ENCODE measurements at places on chromosomes 1 and 21. TPM values are rescaled to one million over a fixed set of nuclear protein-coding genes. Genes with fewer than 3 reads are reported as not detected.

DNA sequence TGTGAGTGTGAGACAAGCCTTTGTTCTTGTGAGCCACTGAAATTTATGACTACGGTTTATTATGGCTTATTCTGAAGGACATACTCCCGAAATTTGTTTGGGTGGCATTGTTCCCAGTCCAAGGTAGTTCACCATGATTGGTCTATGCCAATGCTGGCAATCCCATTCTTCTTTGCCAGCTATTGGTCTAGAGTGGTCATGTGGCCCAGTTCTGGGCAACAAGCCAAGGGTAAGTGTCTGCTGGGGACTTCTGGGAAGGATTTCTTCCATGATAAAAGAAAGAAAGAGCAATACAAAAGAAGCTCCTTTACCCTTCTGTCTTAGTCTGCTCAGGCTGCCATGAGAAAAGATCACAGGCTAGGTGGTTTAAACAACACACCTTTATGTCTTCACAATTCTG is 201.6 kb downstream of the SLC35F3 start:
- H3K27me3 ChIP-seq = no peaks in the 10 kb centered on the region
- no peak overlapping the region for H3K4me3 ChIP-seq
- H3K27ac ChIP-seq = no peak overlapping the region

DNA sequence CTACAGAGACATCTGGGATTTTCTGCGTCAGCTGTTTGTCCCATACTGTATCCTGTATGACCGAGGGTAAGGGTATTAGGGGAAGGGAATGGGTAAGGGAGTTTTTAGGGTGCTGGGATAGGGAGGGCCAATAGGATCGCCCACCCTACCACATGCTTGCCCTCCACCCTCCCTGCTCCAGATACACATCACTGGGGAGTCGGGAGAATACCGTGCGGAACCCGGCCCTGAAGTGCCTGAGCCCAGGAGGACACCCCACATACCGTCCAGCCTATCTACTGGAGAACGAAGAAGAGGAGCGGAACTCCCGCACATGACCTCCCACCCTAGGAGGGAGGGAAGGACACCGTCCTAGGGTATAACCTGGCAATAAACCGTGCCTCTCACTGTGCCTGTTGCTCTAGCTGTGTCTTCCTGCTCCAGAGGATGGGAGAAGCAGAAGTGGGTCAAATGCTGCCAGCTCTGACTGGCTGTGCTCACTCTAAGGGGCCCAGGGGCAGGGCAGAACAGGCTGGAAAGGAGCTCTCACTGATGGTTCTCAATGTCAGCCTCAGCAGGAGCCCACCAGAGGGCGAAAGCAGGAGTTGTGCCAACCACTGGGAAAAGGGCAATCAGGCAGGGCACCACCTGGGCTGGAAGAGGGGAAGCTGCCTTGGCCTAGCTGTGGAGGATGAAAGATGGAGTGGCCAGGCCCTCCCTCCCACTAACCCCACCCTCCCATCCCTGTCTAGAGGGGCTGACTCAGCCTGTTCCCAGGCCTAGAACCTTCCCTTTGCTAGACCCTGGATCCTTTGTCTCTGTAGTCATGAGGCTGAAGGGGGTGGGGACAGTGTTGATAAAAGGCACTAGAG is 440 bp upstream of the LENEP start:
- no peak for DNase-seq
- H3K4me1 ChIP-seq = no peaks in the 10 kb centered on the region
- no peaks in the 10 kb centered on the region for H3K27me3 ChIP-seq
- no peak overlapping the region for H3K4me3 ChIP-seq
- H3K27ac ChIP-seq = no peak overlapping the region

DNA sequence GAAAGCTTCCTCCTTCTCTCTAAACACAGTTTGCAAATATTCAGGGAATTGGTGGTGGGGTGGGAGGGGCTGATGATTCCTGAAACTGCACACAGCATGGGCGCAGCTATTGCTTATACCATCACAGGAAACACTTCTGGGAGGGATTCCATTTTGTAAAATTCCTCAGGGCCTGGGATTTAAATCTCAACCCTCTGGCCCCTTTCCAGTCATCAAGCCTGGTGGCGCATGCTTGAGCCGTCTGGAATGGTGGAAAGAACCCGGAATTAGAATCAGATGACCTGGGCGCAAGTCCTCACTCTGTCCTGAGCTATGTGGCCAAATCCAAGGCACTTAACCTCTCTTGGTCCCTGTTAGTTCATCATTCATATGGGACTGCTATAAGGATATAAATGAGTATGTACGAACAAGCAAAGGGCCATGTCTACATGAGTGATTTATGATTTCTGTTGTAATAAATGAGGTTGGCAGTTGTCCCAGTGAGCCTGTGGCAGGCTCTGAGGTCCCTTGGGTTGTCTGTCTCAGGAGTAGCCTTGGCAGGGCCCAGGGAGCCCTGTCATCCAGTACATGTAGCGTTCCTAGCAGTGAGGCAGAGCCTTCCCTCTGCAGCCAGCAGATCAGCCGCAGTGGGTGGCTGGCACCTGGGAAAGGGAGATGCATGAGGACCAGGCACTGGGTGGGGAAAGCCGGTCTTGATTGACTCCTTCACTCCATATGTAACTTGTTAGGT is 72.0 kb downstream of the MAN1C1 start:
- H3K4me1 ChIP-seq = peaks cover 20% of the 10 kb centered on the region
- no peaks in the 10 kb centered on the region for H3K36me3 ChIP-seq
- no peak overlapping the region for H3K4me3 ChIP-seq
- no peak overlapping the region for H3K27ac ChIP-seq
- no peak for DNase-seq

DNA sequence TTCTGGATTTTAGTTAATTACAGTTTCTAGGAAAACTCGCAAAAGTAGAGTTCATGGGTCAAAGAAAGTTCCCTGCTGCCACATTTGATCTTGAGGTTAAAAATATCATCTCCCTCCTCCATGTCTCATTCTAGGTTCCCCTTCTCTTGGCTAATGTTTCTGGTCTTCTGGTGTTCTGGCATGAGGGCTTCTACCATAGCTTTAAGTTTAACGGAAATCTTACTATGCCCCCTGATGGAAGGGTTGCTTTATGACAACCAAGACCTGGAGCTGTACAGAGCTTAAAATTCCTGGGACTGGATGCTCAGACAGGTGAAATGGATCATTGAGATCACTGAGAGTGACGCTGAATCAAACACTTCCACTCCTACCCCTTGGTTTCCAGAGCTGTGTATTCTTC is 1881.7 kb downstream of the MRPL39 start:
- H3K27me3 ChIP-seq = no peaks in the 10 kb centered on the region
- H3K27ac ChIP-seq = no peak overlapping the region

DNA sequence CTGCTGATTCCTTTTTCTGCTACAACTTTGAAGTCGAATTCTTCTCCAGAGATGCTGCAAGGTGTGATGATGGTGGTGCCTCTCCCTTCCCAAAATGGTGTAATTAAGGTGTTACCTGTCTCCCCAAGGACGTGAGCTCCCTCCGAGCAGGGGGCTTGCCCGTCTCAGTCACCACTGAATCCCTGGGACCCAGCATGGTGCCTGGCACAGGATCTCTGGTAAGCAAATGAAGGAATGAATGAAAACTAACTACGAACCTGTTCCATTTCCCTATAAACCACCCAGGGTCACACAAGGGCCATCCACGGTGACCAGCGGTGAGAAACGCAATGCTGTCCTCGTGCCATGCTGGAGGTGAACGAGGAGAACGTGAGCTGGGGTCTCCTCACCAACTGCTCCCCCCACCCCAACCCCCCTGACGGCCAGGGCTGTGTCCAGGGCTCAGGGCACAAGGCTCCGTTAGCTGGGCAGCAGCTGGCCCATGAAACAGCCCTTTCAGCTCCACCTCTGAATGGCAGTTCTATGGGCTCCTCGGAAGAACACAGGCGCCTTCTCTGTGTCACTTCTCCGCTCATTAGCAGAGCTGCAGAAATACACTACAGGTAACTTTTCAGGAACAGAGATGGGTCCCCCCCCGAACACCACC is 2.2 kb upstream of the MATN1 start:
- H3K36me3 ChIP-seq = no peaks in the 10 kb centered on the region
- no peaks in the 10 kb centered on the region for H3K27me3 ChIP-seq
- H3K4me3 ChIP-seq = no peak overlapping the region
- H3K4me1 ChIP-seq = peaks cover 2% of the 10 kb centered on the region
- H3K27ac ChIP-seq = no peak overlapping the region

- H3K27ac ChIP-seq = no peak overlapping the region
- no peaks in the 10 kb centered on the region for H3K36me3 ChIP-seq
- no peaks in the 10 kb centered on the region for H3K27me3 ChIP-seq
Measured at GRCh38 chr21:20968391-20968790, 29.8 kb upstream of the NCAM2 start.

GRCh38 chr1:67672260-67672803 is 12.7 kb upstream of the GADD45A start:
- DNase-seq = no peak
- H3K27me3 ChIP-seq = no peaks in the 10 kb centered on the region
- H3K36me3 ChIP-seq = no peaks in the 10 kb centered on the region
- no peak overlapping the region for H3K4me3 ChIP-seq
- peaks cover 5% of the 10 kb centered on the region for H3K4me1 ChIP-seq

GRCh38 chr1:240917976-240918375 is 306.0 kb upstream of the GREM2 start:
- no peak overlapping the region for H3K4me3 ChIP-seq
- H3K36me3 ChIP-seq = no peaks in the 10 kb centered on the region
- no peaks in the 10 kb centered on the region for H3K4me1 ChIP-seq
- no peak overlapping the region for H3K27ac ChIP-seq
- no peak for DNase-seq

DNA sequence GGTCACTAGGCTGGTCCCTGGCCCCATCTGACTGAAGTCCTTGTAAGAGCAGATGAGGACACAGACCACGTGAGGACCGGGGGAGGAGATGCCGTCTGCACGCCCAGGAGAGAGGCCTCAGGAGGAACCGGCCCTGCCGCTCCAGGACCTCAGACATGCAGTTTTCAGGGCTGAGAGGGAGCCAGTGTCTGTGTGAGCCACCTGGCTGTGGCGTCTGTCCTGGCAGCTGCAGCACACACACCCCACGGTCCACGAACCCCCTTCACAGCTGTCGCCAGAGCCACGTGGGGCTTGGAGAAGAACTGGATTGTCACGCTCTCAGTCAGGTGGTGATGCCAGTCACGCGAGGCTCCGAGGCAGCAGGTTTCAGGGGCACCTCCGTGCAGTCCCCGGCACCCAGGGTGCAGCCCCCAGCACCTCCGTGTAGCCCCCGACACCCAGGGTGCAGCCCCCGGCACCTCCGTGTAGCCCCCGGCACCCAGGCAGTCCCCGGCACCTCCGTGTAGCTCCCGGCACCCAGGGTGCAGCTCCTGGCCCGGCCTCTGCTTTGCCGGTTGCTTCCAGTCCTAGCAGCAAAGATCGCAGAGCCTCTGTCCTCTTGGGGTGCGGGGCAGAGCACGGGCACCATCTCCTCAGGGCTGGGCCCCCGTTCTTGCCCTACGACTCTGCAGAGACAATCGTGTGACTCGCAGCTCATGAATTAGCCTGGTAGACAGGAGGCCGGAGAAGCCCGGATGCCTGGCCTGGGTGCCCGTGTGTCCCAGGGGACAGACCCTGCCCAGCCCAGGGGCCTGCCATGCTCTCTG is 19.0 kb upstream of the SUMO3 start:
- no peak overlapping the region for H3K27ac ChIP-seq
- no peaks in the 10 kb centered on the region for H3K4me1 ChIP-seq
- H3K4me3 ChIP-seq = no peak overlapping the region
- no peaks in the 10 kb centered on the region for H3K27me3 ChIP-seq
- no peaks in the 10 kb centered on the region for H3K36me3 ChIP-seq
- DNase-seq = no peak

DNA sequence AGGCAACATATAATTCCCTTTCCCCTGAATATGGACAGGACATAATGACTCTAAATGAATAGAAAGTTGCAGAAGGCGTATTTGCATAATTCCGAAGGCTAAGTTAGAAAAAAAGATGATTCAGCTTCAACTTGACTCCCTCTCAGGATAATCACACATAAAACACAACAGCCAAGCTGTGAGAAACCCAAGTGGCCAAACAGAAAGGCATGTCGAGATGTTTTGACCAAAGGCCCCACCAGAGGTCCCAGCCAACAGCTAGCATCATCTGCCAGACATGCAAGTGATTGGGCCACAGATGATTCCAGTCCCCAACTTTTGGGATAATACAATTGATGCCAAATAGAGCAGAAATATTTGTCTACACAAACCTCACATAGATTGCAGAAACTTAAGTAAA is 444.9 kb downstream of the LTN1 start:
- no peak overlapping the region for H3K27ac ChIP-seq
- no peaks in the 10 kb centered on the region for H3K36me3 ChIP-seq
- H3K27me3 ChIP-seq = no peaks in the 10 kb centered on the region
- H3K4me1 ChIP-seq = no peaks in the 10 kb centered on the region
- no peak overlapping the region for H3K4me3 ChIP-seq

DNA sequence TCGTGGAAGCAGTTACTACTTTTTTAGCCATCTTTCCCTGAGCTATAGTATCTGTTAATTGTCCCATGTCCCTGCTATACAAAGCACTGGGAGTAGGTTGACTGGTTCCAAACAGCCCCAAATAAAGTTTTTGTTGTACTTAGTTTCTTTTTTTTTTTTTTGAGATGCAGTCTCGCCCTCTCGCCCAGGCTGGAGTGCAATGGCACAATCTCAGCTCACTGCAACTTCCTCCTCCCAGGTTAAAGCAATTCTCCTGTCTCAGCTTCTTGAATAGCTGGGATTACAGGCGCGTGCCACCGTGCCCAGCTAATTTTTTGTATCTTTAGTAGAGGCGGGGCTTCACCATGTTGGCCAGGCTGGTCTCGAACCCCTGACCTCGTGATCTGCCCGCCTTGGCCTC is 3.3 kb downstream of the NCSTN start:
- H3K4me1 ChIP-seq = no peaks in the 10 kb centered on the region
- H3K27ac ChIP-seq = no peak overlapping the region
- DNase-seq = no peak
- no peak overlapping the region for H3K4me3 ChIP-seq

DNA sequence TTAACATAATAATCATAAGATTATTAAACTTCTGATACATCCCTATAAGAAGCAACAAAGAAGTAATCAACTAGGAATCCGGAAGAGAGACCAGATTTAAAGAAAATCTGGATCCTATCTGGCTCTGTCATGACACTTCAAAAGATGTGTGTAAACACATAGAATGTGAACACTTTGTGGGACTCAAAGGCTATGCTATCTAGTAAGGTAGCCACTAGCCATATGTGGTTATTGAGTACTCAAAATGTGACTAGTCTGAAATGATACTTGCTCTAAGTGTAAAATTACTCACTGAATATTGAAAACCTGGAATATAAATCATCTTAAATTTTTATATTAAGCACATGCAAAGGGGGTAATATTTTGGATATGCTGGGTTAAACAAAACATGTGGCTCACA is 8.7 kb downstream of the FUBP1 start:
- no peak overlapping the region for H3K27ac ChIP-seq
- no peak overlapping the region for H3K4me3 ChIP-seq
- no peaks in the 10 kb centered on the region for H3K27me3 ChIP-seq
- peaks cover 7% of the 10 kb centered on the region for H3K4me1 ChIP-seq

Gene CCDC27
- polyA plus RNA-seq = not detected

Gene TACSTD2
- 1.2 TPM for polyA plus RNA-seq

Gene MXRA8
- polyA plus RNA-seq = 40.3 TPM

Gene PADI2
- 1.2 TPM for polyA plus RNA-seq

Gene TMCO4
- 14.4 TPM for polyA plus RNA-seq

Gene PLA2G2D
- polyA plus RNA-seq = 2.1 TPM

Gene DNAJC8
- 87.3 TPM for polyA plus RNA-seq

Gene C1orf141
- 11.2 TPM for polyA plus RNA-seq

Gene RHCE
- polyA plus RNA-seq = 0.62 TPM

Gene KCNA2
- 0.62 TPM for polyA plus RNA-seq

Gene C8B
- not detected for polyA plus RNA-seq

Measured in ovary (tissue), 10 donors.